ENCODE measurements at places on chromosomes 5 and 9.

- DNase-seq = peak; percentile 31
Measured at GRCh38 chr9:90124961-90125360, 517.7 kb downstream of the DIRAS2 start.

DNA sequence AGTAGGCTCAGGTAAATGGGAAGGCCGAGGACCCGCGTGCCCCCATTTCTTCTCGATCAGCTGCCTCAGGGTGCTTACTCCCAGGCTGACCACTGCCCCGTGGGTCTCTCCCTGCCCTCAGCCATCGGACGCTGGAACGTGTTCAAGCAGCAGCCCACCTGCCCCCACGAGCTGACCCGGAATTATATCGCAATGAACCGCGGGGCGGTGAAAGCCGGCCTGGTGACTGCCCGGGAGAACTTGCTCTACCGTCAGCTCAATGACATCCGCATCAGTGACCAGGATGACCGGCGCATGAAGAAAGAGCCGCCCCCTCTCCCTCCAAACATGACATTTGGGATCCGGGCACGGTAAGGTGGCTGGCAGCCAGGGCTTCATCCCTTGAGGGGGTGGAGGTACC lies 83.2 kb upstream of the BARHL1 start:
- no peak for DNase-seq

- DNase-seq = peak; percentile 63
Measured at GRCh38 chr9:113178087-113178486, 27.3 kb downstream of the SLC31A2 start.

DNA sequence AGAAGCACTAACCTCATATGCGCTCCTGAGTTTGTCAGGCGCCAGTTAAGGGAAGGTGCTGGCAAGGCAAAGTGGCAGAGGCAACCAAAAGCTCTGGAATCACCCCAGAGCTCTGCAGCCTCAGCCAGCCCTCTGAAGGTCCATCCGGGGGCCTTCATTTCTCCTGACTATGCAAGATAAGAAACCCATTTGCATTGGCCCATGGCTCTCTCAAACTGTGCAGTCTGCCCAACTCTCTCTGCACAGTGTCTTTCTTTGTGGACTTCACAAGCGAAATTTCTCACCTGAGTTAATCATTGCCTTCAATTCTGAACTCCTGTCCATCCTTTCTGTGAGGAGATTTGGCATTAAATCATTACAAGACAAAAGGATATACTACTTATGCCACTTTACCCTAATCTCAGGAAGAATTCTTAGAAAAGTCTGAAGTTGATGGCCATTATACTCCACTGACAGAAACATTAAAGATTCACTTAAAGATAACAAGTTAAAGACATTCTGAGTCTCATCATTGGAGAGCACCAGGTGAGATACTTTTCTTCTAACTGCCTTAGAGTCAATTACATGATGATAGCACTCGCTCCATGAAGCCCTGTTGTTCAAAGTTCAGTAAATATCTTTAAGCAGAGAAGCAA lies 235.6 kb downstream of the SPOCK1 start:
- DNase-seq = no peak

- no peak for DNase-seq
Measured at GRCh38 chr5:164934561-164934960, 1429.1 kb downstream of the MAT2B start.

DNA sequence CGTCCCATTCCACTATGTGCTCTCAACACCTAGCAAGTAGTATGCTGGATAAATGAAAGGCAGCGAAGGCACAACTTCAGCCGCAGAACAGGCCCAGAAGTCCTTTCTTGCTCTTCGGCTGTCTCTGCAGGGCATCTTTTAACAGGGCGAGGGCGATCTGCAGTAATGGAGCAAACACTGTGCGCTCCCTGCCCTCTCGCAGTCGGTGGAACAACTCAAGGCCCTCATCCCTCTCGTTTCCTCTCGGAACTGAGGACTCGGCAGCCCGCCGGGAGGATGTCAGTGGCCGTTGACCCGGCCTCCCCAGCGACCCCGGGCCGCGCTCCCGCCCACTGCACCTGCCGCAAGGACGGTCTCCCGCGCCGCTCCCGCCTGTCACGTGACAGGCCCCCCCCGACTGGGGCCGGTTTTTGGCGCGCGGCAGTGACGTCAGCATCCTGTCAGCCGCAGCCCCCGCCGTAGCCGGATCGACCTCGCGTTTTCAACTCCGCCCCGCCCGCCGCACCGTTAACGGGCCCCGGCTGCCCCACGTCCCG lies 1.1 kb downstream of the ZNF367 start:
- peak; percentile 91 for DNase-seq

DNA sequence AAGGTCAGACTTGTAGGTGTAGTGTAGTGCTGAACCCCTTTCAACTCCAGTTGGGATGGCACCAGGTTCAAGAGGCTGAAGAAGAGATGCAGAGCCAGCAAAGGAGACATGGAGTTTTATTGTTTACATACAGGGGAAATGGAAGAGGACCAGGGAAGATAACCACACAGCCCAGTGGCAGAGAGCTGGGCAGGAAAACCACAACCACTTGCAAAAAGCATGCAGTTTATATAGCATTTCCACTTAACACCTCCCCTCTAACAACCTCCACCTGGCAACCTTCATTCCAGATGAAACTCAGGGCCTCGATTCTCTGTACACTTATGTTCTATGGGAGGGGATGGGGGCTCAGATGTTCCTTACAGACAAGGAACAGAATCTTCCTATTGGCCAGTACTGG lies 56.9 kb downstream of the SNX24 start:
- no peak for DNase-seq

GRCh38 chr5:96687812-96688453 lies 25.8 kb downstream of the CAST start:
- DNase-seq = peak; percentile 62

GRCh38 chr5:36874465-36874864 lies 2.1 kb upstream of the NIPBL start:
- DNase-seq = peak; percentile 35

GRCh38 chr5:80406980-80407734 lies 707 bp upstream of the ZFYVE16 start:
- peak; percentile 47 for DNase-seq

- peak; percentile 72 for DNase-seq
Measured at GRCh38 chr5:149227168-149227826, 44.4 kb upstream of the AFAP1L1 start.

GRCh38 chr5:13567819-13568218 lies 376.7 kb downstream of the DNAH5 start:
- DNase-seq = peak; percentile 80

- DNase-seq = peak; percentile 69
Measured at GRCh38 chr5:59673438-59674058, 220.0 kb downstream of the PDE4D start.

- DNase-seq = peak; percentile 89
Measured at GRCh38 chr5:80206282-80206681, 49.6 kb downstream of the SERINC5 start.

- DNase-seq = no peak
Measured at GRCh38 chr9:6334305-6334704, 6.1 kb downstream of the TPD52L3 start.

DNA sequence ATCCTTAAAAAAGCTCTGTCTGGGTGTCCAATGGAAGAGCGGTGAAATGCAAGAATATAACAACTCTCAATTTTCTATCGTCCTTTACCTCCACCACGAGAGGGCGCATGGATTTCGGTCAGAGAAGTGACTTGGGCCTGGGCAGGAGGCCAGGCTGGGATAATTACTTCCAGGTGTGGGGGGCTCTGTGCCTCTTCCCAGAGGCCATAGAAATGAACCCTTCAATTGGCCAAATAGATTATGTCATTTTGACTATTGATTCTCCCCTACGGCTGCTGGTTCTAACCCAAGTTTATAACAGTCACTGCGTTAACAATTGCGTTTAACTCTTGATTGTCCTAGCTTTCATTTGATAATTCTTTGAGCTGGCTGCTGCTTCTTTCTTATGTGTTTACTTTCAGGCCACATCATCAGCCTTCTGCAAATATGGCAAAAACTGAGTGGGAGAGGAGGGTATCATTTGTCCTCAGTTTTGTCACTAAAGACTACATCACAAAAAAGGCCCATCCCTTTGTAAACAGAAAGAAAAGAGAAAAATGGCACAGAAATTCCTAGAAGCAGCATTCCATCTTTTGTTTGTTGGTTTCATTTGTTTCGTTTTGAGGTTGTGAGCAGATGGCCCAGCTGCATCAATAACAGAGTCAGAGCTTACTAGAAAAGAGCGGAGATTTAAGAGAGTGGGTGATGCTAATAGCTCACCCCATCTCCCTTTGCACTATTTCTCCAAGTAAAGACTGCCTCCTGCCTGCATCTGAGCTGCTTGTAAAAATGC lies 45.4 kb upstream of the ZFR start:
- DNase-seq = peak; percentile 89

DNA sequence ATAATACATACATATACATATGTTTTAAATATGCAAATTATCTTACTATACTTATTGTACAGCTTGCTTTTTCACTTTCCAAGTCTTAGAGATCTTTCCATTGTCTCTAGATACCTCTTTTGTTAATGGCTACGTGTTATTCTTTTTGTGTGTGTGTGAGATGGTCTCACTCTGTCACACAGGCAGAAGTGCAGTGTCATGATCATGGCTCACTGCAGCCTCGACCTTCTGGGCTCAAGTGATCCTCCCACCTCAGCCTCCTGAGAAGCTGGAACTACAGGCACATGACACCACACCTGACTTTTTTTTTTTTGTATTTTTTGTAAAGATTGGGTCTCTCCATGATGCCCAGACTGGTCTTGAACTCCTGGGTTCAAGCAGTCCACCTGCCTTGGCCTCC lies 2.8 kb downstream of the OSMR start:
- DNase-seq = no peak

DNA sequence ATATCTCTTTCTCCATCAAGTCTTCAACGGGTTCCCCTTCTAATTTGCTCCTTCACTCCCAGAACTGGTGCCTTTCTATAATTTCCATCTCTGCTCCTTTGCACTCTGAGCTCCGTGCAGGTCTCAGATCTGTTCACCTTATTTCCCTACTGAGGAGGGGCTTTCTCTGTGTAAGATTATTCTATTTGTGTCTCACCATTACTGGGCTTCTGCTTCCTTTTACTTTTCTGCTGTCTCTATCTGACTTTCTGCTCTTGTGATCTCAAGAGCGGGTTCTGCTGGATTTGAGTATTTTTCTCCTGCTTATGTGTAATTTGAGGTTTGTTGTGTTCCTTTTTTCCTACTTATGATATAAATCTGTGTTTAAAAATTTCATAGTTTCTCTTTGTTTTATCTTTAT lies 117.5 kb downstream of the PCSK5 start:
- no peak for DNase-seq

DNA sequence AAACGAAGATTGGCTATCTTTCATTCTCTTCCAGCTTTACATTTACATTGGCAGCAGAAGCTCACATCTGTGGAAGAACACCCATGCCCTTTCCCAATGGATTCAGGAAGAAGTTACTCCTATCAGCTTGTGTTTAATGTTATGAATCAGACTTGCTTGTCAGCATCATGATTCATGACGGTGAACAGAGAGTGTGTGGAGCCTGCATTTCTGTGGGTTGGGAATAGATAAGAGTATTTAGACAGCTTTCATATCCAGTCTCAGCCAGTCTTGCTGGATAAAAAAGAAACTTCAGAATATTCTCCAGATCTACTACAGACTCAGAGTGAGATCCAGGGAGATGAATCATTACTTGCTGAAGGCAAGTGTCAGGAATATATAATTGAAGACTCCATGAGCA lies 812.9 kb upstream of the ZNF608 start:
- DNase-seq = peak; percentile 73

- no peak for DNase-seq
Measured at GRCh38 chr5:179832039-179832745, 11.5 kb downstream of the SQSTM1 start.

GRCh38 chr5:82766206-82766605 lies 311.0 kb downstream of the TMEM167A start:
- no peak for DNase-seq

- DNase-seq = peak; percentile 51
Measured at GRCh38 chr5:32828492-32828891, 117.4 kb downstream of the NPR3 start.

DNA sequence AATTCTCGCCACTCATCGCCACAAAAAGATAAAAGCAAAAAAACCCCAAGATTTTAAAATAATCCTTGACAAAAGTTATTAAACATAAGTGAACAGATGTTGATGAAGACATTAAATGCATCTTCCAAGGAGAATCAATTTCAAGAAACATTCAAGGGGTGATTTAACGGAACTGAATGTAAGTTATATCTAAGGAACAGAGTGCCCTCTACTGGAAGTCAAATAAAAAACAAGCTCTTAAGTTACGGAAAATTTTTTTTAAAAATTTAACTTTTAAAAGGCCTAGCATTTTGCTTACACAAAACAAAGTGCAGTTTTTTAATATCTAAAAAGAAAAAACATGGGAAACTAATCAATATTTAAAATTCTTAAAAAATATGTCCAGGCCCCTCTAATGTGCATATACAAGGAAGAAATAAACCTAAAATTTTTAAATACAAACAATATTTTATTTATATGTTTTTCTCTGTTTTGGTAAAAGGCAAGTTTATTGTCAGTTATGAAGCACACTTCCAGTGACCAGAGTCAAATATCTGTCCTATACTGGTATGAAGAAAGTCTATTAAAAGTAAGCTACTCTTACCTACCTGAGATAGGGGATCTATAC lies 28.0 kb downstream of the TEX10 start:
- DNase-seq = peak; percentile 74

GRCh38 chr5:146073239-146073900 lies 32.0 kb downstream of the PLAC8L1 start:
- no peak for DNase-seq

- DNase-seq = no peak
Measured at GRCh38 chr9:13444245-13445102, 165.0 kb upstream of the MPDZ start.

DNA sequence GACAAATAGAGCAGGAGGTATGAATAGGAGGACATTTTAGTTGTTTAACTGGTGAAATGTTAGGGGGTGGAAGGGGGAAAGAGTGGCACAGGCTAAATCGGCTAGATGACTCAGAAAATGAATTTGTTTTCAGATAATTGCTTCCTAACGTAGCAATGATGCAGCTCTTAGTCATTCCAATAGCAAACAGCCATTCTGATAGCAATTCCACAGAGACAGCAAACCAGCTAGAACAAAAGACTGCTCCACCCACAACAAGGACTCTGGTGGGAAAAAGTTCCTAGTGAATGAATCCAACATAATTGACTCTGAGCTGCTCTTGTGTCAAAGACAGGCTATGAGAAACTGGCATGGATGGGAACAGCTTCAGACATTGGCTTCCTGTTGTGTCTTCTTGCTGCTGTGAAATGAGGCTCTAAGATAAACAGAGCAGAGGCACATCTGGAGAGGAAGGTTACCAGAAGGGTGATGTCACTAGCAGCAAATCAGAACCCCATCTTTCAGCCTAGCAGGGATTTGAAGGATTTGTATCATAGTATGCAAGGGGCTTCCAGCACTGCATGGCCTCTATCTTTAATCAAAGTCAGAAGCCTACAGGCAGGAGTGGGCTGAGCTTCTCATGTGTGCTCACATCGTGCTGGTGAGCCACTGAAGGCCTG lies 28.1 kb upstream of the F2RL1 start:
- DNase-seq = peak; percentile 98

- DNase-seq = no peak
Measured at GRCh38 chr5:160240350-160240749, 11.0 kb downstream of the FABP6 start.

Data from GM23248 (cell line).